ENCODE measurements at places on chromosomes 7 and 10.

DNA sequence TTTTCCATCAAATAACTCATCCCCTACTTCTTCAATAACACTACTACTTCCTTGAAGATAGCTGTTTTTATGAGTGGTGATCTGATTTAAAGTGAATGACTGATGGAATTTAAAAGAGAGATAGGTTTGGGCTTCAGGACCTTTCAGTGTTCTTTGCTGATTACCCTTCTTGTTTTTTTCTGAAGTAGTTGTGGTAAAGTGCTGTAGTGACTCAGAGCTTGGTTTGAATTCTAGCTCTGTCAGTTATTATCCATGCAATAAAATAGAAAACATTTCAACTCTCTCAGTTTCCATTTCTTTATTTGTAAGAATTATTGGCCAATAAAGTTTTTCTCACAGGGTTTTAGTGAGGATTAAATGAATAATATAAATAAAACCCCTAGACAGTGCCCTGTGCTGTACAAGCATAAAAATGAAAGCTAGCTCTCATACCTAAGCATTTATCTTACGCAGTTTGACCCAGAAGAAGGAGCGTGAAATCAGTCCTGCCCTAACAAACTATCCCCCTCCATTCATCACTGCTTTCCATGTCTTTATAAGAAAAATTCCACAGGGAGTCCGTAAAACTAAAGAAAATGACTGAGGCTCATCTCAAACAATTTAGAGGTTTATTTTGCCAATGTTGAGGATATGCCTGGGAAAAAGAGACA lies 25.1 kb upstream of the AKAP9 start:
- DNase-seq = no peak

DNA sequence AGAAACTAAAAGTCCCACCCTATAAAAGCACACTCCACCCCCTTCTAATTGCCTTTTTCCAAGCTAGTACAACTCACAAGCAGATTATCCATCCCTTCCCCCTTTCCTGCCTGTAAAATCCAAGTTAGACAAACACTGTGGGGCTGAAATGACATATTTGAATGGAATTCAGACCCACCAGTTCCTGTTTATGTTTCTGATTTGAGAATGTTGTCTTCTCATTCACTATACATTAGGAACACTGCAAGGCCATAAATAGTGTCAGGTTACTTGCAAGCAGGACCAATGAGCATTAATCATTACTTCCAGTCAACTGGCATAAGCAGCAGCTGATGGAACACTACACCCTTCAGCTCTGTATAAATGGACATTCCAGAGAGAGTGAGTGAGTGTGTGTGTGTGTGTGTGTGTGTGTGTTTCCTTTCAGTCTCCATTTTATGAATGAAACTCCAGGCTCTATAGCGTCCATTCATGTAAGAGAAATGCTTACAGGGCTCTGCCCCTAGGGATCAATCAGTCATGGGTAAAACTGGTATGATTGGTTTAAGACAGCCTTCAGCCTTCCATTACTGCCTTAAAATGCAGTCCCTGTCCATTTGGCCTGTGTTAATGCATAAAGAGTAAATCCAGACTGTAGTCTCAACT lies 69.3 kb downstream of the ETV1 start:
- no peak for DNase-seq

GRCh38 chr7:33667196-33667595 lies 238.1 kb upstream of the BMPER start:
- DNase-seq = no peak

DNA sequence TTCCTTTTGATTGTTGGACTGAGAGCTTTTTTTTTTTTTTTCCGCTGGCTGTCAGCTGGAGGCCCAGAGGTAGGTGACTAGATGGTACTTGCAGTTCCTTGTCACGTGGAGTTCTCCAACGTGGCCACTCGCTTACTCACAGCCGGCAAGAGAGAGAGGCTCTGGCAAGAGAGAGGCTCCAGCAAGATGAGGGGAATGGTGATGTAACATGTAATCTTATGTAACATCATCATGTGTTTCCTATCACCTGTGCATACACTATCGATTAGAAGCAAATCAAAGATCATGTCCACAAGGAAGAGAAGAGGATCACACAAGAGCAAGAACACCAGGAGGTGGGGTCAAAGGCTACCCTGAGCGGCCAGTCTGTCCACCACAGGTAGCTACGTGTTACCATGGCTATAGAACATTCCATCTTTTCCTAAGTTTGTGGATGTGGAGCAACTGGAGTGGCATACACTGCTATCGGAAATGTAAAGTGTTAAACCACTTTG lies 4.0 kb upstream of the BORCS7 start:
- no peak for DNase-seq

Measured in CD4-positive, alpha-beta T cell treated with Interleukin-2 at 100 ng/mL for 4 hours (primary cell).